ENCODE measurements at places on chromosomes 12 and 14. TPM values are rescaled to one million over a fixed set of nuclear protein-coding genes. Genes with fewer than 3 reads are reported as not detected.

Gene GLS2
- total RNA-seq = 7.3 TPM

- no peak for DNase-seq
Observed at GRCh38 chr14:91310606-91311283, 66.2 kb upstream of the GPR68 start.

DNA sequence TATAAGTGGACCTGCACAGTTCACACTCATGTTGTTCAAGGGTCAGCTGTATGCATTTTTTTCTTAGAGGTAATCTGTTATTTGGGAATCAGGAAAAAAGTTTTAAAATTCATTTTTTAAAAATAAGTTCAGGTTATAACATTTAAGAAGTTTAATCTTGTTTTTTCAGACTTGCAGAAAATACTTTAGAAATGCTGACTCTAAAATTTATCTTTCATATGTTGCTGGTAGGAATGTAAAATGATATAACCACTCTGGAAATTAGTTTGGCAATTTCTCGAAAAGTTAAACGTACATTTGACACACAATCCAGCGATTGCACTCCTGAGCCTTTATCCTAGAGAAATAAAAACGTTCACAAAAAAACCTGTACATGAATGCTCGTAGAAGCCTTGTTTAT lies 4.7 kb downstream of the VRK1 start:
- DNase-seq = no peak

Gene LPAR5
- total RNA-seq = 4.3 TPM

DNA sequence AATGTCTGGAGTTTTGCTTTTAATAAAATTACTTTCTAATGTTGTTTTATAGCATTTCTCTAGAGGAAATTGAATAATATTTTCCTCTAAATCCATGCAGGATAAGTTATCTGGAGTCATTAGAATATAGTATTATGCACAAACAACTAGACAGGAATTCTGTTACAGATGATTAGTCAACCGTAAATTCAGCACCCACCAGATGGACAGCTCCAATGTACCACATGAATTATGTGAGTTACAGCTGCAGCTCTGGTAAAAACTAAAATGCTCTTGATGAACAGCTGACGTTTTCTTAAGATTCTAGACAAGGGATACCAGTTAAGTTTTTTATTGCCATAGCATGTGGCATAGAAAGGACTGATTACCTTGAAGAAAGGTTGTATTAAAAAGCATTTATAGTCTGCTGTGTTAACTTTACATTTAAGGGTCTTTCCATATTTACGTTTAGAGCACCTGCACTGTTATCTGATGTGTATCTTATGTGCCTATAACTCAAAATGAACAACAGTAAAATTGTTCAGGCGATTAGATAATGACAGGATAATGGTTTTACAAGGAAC lies 321.4 kb upstream of the LRFN5 start:
- DNase-seq = peak; percentile 76

- no peak for DNase-seq
Observed at GRCh38 chr12:3311491-3312103, 179.4 kb upstream of the PRMT8 start.

Gene LRRIQ1
- 0.40 TPM for total RNA-seq

GRCh38 chr12:22990501-22990900 lies 365.5 kb downstream of the ETNK1 start:
- no peak for DNase-seq

Gene PARP11
- 2.2 TPM for total RNA-seq

- no peak for DNase-seq
Observed at GRCh38 chr14:73026243-73026844, 562 bp downstream of the ZFYVE1 start.

Gene TAS2R14
- total RNA-seq = 1.6 TPM

Gene B4GALNT1
- total RNA-seq = 42.3 TPM

Gene MGAT4C
- not detected for total RNA-seq

DNA sequence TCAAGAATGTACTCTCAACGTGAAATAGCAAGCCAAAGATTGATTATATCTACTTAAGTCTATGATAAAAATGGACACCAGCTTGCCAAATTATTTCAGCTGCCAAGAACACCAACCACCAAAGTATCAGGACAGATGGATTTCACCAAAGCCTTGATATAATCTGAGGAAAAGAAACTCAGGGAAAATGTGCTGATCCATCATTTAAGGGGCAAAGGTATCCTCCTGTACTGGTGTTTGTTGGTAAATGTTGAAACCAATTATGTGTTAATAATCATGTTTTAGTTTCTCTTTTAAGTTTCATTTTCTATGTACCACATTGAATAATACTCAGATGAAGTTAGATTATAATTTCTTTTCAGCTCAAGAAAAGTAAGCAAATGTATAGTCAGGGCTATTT lies 1284.3 kb upstream of the TMEM132C start:
- DNase-seq = no peak

Gene KERA
- not detected for total RNA-seq

Gene OTOGL
- total RNA-seq = 3.1 TPM

Gene HOXC12
- total RNA-seq = 0.33 TPM

Gene WBP11
- 20.0 TPM for total RNA-seq

Gene TAS2R7
- total RNA-seq = not detected

Gene SIRT4
- total RNA-seq = 0.98 TPM

Gene ARHGEF25
- 18.1 TPM for total RNA-seq

GRCh38 chr14:25522116-25522515 lies 472.2 kb upstream of the STXBP6 start:
- DNase-seq = no peak

Gene STXBP6
- 0.40 TPM for total RNA-seq

DNA sequence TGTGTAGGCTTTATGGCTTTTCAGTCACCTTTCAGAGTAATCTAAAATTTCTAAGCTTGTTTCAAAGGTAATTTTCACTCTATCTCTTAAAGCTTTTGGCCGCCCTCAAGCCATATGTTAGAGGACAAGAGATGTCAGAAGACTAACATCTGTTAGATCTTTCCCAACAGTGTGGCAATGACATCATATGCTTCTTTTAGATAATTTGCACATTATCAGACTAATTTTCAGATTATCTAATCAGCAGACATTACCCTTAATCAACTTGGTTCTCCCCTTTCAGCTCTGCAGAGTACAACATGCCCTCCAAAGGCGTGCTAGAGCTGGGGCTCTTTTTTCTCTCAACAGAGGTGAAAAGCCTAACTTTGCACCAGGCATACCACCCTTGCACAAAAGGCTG lies 207.1 kb downstream of the DPF3 start:
- DNase-seq = no peak

Gene KRT79
- 0.46 TPM for total RNA-seq

DNA sequence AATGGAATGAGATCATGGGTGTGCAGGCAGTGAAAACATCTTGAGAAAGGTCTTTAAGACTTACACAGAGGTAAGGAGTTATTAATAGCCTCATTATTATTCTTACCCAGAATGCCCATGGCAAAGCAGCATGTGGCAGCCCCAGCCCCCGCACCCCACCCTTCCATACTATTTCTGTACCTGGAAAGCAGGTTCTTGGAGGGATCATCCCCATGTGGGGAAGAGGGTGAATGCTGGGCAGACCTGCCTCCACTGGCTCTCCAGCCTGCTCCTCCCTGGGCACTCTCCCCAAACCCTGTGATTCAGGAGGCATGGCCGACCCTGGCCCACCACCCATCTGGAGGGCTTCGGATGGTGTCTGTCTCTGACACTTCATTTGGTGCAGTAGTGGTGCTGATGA lies 28.3 kb downstream of the NPC2 start:
- no peak for DNase-seq

GRCh38 chr14:90965765-90966164 lies 94.7 kb downstream of the RPS6KA5 start:
- no peak for DNase-seq

DNA sequence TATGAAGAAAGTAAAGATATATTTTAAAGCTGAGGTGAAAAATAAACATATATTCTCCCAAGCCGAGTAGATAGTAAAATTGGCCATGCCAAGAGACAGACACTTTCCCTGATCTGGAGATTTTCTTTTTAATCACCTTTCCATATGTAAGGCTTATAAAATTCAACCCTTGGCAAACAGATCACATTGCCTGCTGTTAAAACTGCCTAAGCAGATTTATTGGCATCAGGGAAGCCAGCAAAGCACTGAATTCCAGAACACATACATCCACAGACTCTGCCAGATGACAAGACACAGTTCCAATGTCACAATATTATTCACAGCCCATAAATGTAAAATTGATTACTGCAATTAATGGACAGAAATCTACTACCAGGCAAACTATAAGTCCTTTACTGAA lies 78.2 kb upstream of the GARIN2 start:
- DNase-seq = no peak

DNA sequence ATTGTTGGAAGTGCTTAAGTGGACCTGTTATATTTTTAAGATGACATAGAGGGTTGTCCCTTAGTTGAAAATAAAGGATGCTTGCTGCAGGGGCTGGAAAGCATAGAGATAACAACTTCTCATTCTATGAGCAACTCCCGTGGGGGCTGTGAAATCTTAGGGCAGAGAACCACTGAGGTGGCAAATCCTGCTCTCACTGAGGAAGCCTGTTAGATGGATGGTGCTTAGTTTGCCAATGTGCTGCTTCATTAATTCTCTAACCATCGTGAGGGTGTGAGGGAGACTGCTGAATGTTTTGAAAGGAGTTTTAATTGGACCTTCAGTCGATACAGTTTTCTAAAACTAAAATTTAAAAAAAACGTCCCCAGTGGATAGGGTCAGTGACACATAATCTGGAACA lies 46.5 kb downstream of the PTPRO start:
- DNase-seq = no peak

DNA sequence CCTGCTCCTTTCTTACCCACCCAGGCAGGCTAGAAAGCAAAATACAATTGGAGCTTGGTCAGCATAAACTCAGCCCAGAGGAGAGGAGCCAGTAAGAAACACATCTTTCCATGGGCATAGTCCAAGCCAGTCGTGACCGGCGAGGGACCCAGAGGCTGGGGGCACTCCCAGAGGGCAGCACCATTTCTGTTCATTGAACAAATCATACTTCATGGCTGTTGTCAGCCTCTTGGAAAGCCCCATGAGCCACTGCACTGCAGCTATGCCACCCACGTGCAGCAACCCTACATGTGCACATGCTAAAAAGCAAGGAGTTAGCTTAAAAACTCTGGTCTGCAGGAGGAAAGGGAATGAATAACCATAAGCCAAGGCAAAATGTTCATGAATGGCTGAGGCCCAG lies 90.0 kb upstream of the CDKN3 start:
- no peak for DNase-seq

- DNase-seq = no peak
Observed at GRCh38 chr12:74049348-74049747, 488.3 kb upstream of the ATXN7L3B start.

- DNase-seq = no peak
Observed at GRCh38 chr12:58068706-58069105, 127.3 kb downstream of the ATP23 start.

DNA sequence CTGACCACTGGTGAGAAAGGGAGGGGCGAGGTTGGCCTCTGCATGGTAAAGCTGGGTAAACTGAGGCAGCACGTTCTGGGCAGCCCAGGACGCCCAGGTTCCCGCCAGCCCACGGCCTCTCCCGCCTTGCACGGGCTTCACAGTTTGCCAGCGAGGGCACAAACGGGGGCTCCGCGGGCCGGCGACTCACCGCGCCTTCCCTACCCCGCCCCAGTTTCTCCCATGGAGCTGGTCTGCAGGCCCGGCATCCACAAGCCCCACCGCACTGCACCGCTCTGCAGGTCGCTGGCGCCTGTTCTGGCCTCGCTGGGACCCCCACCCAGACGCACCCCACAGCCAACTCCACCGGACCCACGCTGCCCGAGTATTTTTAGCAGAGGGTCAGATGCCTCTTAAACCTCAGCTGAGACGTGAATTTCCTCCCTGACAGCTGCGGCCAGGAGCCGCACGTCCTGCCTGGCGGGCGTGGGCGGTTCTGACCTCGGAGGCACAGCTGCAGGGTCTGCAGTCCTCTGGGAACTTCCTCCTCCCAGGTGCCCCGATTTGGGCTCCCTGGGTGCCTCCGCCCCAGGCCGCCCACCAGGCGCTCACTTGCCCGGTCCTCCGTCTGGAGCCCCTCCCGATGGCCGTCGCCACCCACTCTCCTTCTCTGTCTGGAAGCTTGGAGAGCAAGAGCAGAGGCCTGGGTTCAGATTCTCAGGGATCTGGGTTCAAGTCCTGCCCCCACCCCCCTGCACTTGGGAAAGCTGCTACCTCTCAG lies 29.5 kb upstream of the INF2 start:
- no peak for DNase-seq

Gene SYNE3
- 1.2 TPM for total RNA-seq

Gene AQP6
- not detected for total RNA-seq

- peak; percentile 50 for DNase-seq
Observed at GRCh38 chr12:112107306-112108201, 1.0 kb downstream of the NAA25 start.

DNA sequence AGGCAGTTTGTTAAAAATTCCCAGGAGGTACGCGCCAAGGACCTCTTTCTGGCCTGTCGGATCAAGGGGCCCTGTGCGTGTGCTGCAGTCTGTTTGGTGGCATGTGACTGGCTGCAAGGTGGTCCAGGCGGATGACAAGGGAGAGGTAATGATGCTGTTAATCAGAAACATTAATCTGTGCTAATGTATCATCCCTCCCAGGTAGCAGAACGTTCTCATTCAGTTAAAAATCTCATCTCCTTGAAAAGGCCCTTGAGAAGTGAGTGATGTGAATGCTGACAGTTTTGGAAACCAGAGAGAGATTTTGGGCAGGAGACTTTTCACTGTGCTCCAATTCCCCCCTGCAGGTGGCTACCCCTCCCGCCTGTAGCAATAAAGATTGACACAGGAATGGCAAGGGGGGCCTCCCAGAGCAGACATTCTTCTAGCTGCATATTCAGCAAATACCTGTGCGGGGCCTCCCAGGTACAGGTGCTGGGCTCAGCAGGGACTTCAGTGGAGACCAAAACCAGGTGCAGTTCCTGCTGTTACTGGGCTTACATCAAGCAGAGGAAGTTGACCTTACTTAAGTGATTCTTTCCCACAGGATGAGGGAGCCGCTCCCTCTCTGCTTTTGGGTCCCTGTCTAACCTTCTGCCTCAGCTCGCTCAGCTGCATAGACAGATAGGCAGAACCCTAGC lies 364.8 kb downstream of the CACNA1C start:
- no peak for DNase-seq

GRCh38 chr12:93361151-93361919 lies 16.4 kb upstream of the NUDT4 start:
- DNase-seq = no peak

Gene OTUB2
- 7.7 TPM for total RNA-seq

Measured in PC-3 (cell line).